Calu3 (cell line): ENCODE measurements at places on chromosomes 7 and 10. TPM values are rescaled to one million over a fixed set of nuclear protein-coding genes. Genes with fewer than 3 reads are reported as not detected.

MMD2 gene
- total RNA-seq: not detected in 2 replicates

GRCh38 chr10:78744056-78744455 is 324.7 kb upstream of the ZMIZ1 start:
- peaks cover 67% of the 10 kb centered on the region for H3K27me3 ChIP-seq
- H3K36me3 ChIP-seq: no peaks in the 10 kb centered on the region
- no peak overlapping the region for H3K27ac ChIP-seq
- H3K4me3 ChIP-seq: no peak overlapping the region

- no peaks in the 10 kb centered on the region for H3K36me3 ChIP-seq
- DNase-seq: no peak
- H3K4me1 ChIP-seq: no peaks in the 10 kb centered on the region
Measured at GRCh38 chr7:149830997-149831740, 7.0 kb upstream of the ZNF862 start.

- no peaks in the 10 kb centered on the region for H3K4me1 ChIP-seq
- no peak overlapping the region for H3K27ac ChIP-seq
- H3K36me3 ChIP-seq: no peaks in the 10 kb centered on the region
- peak; percentile 51 for DNase-seq
- H3K4me3 ChIP-seq: no peak overlapping the region
- peaks cover 8% of the 10 kb centered on the region for H3K27me3 ChIP-seq
Measured at GRCh38 chr10:79381804-79382221, 34.5 kb downstream of the PPIF start.

GRCh38 chr10:75347186-75347585 is 54.4 kb downstream of the ZNF503 start:
- peaks cover 7% of the 10 kb centered on the region for H3K4me1 ChIP-seq
- H3K27ac ChIP-seq: no peak overlapping the region
- H3K4me3 ChIP-seq: no peak overlapping the region
- no peaks in the 10 kb centered on the region for H3K36me3 ChIP-seq
- H3K27me3 ChIP-seq: no peaks in the 10 kb centered on the region
- DNase-seq: no peak

GRCh38 chr7:81694711-81695110 is 75.1 kb downstream of the HGF start:
- H3K4me1 ChIP-seq: no peaks in the 10 kb centered on the region
- no peak overlapping the region for H3K27ac ChIP-seq

ZC3HAV1L gene
- 13.7 and 15.0 TPM in 2 replicates for total RNA-seq

HOXA9 gene
- total RNA-seq: 1.7 and 2.5 TPM in 2 replicates

GRCh38 chr7:130021105-130021834 is 29.9 kb downstream of the ZC3HC1 start:
- no peaks in the 10 kb centered on the region for H3K27me3 ChIP-seq
- H3K27ac ChIP-seq: no peak overlapping the region
- DNase-seq: no peak
- H3K36me3 ChIP-seq: peaks cover 35% of the 10 kb centered on the region
- H3K4me3 ChIP-seq: no peak overlapping the region
- H3K4me1 ChIP-seq: no peaks in the 10 kb centered on the region

SYCE1 gene
- not detected in 2 replicates for total RNA-seq

DNA sequence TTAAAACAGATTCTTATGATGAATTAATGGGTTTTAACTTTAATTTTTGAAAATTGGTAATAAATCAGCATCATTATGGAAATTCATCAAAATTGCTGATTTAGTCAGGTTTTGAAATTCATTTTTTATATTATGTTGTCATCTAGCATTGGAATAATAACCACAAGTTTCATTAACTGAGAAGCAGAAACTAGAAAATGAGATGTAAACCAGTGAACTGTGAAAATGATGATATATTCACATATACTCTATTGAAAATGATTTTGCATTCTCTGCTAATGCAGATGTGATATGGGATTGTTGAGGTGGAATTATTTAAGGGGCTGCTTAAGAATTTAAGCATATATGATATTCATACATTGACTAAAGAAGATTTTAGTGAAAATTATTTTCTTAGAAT is 316.1 kb upstream of the FZD1 start:
- H3K36me3 ChIP-seq: no peaks in the 10 kb centered on the region
- no peak for DNase-seq
- H3K27me3 ChIP-seq: no peaks in the 10 kb centered on the region
- H3K4me3 ChIP-seq: no peak overlapping the region
- no peak overlapping the region for H3K27ac ChIP-seq
- peaks cover 16% of the 10 kb centered on the region for H3K4me1 ChIP-seq

TUBAL3 gene
- not detected in 2 replicates for total RNA-seq

ACTL6B gene
- not detected in 2 replicates for total RNA-seq

WNT8B gene
- 0.17 TPM in 1 of 2 replicates, not detected in the other for total RNA-seq

DNA sequence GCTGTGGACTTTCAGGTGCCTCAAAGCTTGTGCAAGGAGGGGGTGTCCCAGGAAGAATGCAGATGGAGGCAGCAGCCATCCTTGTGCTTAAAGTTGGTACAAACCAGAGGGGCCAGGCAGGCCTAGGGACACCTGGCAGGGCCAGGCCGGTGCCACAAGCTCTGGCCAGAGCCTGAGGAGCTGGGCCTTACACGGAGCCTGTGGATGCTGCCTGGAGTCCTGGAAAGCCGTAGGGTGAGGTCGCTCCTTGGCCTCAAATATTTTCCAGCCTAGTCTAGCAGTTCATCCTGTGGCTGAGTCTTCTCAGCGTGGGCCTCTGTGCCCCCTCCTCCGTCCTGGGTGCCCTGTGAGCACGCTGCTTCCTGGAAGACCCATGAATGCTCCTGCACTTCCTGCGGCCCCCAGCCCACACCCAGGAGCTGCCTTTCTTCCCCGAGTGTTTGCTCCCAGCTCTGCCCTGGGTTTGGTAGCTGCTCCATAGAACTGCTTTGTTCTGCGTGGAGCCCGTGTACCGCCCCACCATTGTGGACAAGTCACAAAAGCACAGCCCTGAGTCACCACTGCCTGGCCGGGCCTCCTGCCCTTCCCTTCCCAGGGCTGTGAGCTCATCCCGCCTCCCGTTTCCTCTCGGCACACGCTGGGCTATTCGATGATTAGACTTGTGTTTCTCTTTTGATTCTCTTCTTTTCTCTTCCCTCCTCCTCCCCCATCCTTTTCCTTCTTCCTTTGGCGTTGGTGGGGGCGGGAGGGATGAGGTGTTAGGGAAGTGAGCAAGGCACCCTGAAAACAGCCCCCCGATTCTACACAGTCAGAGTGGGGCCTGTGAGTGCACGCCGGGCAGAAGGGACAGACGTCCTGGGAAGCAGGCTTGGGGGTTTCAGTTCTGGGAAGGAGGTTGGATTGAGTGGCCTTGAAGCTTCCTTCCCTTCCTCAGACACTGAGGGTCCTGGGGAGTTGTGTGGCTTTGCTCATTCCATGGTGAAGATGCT is 73.2 kb upstream of the SHH start:
- DNase-seq: peak; percentile 47
- H3K4me3 ChIP-seq: no peak overlapping the region

GRCh38 chr7:77466450-77466849 is 50.3 kb upstream of the GSAP start:
- H3K27me3 ChIP-seq: no peaks in the 10 kb centered on the region
- H3K4me1 ChIP-seq: peaks cover 19% of the 10 kb centered on the region
- H3K4me3 ChIP-seq: no peak overlapping the region
- H3K36me3 ChIP-seq: no peaks in the 10 kb centered on the region

DNA sequence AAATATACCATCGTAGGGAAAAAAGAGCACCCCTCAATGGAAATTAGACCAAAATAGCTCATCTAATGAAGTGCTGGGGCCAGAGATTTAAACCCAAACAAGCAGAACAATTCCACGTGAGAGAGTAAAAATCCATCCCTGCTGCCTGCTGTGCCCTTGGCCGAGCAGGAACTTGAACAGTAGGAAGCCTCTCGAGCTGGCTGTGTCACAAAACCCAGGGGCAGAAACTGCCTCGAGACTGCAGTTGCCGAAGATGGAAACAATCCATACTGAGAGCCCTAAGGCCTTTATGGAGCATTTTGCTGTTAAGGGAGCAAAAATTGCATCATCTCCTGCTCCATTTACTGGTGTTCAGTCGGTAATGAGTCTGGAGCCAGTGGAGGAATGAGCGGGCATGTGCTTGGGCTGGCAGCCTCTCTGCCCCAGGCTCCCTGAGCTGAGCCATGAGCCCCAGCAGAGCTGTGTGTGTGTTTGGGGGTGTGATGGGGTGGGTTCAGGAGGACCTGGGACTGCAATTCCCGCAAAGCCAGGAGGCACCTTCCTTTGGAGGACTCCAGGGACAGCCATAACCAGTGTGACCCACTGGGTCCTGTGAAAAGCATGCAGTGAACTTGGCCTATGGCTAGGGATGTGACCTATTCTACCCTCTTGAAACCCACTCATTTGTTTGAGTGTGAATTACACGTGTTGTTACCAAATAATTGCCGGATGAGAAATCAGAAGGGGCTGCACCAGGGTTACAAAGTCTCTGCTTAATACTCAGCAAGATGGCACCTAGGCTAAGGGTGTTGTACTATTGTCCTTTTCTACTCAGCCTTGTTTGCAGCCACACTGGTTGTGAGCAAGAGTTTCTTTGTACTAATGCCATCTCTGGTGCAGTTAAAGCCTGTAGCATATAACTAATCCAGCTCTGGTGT is 58.3 kb downstream of the CDHR3 start:
- DNase-seq: no peak
- H3K27ac ChIP-seq: no peak overlapping the region
- peaks cover 39% of the 10 kb centered on the region for H3K27me3 ChIP-seq
- no peak overlapping the region for H3K4me3 ChIP-seq
- no peaks in the 10 kb centered on the region for H3K36me3 ChIP-seq

DNA sequence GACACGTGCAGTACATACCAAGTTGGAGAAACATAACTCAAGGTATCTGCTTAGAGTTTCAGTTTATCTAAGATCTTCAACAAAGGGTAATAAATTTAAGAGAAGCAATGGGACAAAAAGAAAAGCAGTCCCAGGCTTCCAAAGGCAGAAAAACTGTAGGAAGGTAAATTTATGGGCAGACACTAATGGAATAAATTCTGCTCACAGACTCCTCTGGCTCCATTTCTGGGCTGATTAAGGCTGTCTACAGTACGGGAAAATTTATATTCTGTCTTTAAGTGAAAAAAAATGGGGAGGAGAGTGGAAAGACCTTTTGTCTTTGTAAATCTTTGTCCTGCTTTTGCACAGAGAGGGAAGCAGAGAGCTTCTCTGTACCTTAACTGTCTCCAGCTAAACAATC is 587.5 kb upstream of the IGFBP3 start:
- H3K36me3 ChIP-seq: no peaks in the 10 kb centered on the region
- H3K27ac ChIP-seq: no peak overlapping the region
- H3K4me1 ChIP-seq: peaks cover 25% of the 10 kb centered on the region
- no peak for DNase-seq

- no peaks in the 10 kb centered on the region for H3K27me3 ChIP-seq
- H3K4me3 ChIP-seq: peak overlapping the region; percentile 71
- no peaks in the 10 kb centered on the region for H3K4me1 ChIP-seq
- no peak overlapping the region for H3K27ac ChIP-seq
- H3K36me3 ChIP-seq: peaks cover 18% of the 10 kb centered on the region
Measured at GRCh38 chr7:101815826-101816594, 1.4 kb upstream of the CUX1 start.

DNA sequence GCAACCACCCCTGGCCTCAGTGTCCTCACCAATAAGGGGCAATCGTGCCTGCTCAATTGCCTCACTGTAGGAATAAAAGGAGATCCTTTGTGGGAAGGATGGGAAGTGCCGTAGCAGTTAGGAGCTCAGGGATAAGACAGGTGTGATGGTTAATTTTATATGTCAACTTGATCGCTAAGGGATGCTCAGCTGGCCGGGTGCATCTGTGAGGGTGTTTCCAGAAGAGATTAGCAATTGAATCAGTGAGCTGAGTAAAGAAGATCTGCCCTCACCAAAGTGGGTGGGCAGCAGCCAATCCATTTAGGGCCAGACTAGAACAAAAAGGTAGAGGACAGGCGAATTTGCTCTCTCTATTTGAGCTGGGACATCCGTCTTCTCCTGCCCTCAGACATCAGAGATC is 46.3 kb downstream of the BUB3 start:
- no peak overlapping the region for H3K4me3 ChIP-seq
- peaks cover 29% of the 10 kb centered on the region for H3K4me1 ChIP-seq
- no peak for DNase-seq
- H3K36me3 ChIP-seq: no peaks in the 10 kb centered on the region

GRCh38 chr7:49093218-49093617 is 168.9 kb downstream of the CDC14C start:
- no peak overlapping the region for H3K27ac ChIP-seq
- DNase-seq: no peak
- H3K27me3 ChIP-seq: no peaks in the 10 kb centered on the region
- H3K4me3 ChIP-seq: no peak overlapping the region

GRCh38 chr7:148045521-148045920 is 545.0 kb upstream of the C7orf33 start:
- no peak for DNase-seq
- H3K27ac ChIP-seq: no peak overlapping the region
- H3K4me3 ChIP-seq: no peak overlapping the region
